Stimulated activated CD8-positive, alpha-beta memory T cell treated with anti-CD3 and anti-CD28 coated beads, Interleukin-4, amount 100 ng/mL, for 24 hours (primary cell): ENCODE measurements at places on chromosomes 16 and 17.

GRCh38 chr17:60248618-60249289, 99.0 kb downstream of the CA4 start:
- DNase-seq, result no peak

DNA sequence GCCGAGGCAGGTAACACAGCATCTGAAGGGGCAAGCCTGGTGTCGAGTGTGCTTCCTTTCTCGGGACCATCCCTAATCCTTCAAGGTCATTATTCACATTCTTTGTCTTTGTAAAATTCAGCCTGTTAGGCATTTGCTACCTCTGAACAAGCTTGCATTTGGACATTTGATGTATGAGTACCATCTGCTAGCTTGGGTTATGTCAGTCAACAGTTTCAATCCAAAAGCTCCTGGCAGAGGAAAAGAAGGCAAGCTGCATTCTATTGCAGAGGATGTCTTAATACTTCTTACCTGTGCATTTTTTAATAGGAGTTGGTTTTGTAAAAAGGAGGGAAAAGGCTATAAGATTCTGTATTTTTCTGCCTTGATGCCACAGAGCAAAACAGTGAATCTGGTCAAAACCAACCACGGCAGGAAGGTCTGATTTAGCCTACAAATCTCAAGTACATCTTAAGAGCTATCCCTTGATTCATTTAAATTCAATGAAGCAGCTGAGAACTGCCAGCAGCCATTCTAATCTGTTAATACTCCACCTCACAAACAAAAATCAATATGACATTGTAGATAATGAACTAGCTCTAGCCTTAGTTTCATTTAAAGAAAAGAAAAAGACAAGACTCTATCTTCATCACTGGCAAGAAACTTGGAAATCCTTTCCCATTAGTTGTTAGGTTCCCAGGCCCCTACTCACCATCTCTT, 39.0 kb downstream of the TEX2 start:
- no peak for DNase-seq

DNA sequence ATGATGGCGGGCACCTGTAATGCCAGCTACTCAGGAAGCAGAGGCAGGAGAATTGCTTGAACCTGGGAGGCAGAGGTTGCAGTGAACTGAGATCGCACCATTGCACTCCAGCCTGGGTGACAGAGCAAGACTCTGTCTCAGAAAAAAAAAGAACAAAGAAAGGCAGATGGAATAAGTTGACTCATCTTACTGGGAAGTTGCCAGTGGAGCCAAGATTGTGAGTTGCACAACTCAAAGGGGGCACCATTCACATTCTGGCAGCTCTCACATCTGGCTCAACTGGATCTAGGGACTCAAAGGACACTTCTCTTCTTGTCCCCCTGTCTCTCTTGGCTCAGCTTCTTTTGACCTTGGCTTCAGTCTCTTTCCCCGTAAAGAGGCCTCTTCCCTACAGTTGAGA, 53.7 kb upstream of the ETV4 start:
- DNase-seq, result no peak

DNA sequence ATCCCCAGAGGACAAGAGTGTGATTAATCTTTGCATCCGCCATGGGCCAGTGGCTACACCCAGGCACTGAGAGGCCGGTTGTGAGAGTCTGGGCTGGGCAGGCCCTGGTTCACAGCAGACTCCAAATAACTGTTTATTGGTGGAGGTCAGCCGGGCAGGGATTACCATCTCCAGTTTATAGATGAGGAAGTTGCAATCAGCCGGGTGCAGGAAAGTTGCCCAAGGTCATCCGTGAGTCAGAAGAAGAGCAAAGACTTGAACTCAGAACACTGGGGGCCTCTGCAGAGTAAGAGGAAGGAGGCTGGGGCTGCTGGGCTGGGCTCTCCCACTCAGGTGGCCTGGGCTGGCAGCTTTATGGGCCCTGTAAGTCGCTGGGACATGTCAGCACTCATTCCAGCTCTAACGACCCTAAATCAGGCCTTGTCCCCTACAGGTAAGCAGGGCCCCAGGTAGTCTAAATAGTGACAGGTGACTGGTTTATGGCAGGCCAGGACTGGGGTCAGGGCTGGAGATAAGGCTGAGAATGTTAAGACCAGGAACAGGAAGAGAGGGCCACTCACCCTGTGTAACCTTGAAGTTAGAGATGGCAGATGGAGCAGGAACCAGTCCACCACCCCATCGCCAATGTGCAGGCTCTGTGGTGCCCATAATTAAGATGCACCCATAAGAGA, 2.1 kb upstream of the CA4 start:
- no peak for DNase-seq

DNA sequence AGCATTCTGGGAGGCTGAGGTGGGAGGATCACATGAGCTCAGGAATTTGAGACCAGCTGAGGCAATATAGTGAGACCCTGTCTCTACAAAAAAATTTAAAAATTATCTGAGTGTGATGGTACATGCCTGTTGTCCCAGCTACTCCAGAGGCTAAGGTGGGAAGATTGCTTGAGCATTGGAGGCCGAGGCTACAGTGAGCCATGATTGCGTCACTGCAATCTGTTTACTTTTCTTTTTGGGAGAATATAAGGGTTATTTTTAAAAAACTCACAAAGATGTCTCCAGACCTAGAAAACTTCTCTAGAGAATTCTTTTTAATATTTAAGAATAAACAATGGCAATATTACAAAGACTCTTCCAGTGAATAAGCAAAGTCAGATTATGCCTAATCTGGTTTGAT, 226.9 kb downstream of the BCAS3 start:
- no peak for DNase-seq

DNA sequence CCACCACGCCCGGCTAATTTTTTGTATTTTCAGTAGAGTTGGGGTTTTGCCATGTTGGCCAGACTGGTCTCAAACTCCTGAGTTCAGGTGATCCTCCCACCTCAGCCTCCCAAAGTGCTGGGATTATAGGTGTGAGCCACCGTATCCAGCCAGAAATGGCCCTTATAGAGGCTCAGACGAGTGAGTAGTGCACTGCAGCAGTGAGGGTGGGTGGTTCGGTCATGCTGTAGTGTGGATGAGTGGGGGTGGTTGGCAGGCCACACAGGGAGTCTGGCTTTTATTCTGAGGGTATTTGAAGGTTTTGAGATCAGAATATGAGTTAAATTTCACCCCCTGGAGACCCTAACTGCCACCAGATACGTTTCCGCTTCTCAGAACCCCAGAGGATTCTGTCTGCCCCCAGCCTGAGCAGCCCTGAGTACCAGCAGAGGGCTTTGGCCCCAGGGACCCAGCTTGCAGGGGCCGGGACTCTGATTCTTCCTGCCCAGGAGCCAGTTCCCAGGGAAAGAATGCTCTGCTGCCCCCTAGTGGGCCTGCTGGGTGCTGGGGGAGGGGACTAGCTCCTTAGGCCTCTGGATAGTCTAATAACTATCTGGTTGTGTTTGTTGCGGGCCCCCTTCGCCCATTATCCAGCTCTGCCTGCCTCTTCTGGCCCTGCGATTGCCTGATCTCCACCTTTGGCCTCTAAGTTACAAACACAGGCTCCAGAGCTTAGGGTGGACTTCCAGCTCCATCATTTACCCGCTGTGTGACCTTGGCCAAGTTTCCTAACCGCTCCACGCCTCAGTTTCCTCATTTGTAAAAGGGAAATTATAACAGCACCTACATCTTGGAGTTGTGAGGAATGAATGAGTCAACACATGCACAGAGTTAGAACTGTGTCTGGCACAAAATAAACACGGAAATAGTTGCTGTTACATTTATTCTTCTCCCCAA, 2.0 kb downstream of the ZNF771 start:
- peak; percentile 84 for DNase-seq

GRCh38 chr17:33475594-33475993, 182.5 kb upstream of the ASIC2 start:
- no peak for DNase-seq

GRCh38 chr16:31269541-31269940, 9.8 kb downstream of the ITGAM start:
- no peak for DNase-seq
